CD4-positive, alpha-beta T cell treated with Interleukin-17A for 1 hour (primary cell): ENCODE measurements at places on chromosomes 3 and 15.

DNA sequence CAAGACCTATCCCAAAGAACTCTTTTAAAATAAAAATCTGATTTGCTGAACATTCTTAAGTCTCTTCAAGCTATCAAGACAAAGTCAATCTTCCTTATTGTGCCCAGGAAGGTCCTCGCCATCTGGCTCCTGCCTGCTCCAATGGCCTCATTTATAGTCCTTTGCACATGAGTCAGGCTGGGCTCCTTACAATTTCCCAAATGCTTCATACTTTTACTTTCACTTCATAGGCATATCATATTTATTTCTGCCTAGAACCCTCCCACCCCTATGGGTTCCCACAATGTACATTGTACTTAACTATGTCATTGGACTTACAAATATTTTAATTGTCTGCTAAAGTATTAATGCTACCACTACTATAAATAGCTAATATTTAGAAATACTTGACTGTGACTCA lies 9.1 kb downstream of the THRB start:
- DNase-seq = no peak

GRCh38 chr3:122984007-122984406 lies 43.6 kb downstream of the SEMA5B start:
- no peak for DNase-seq

DNA sequence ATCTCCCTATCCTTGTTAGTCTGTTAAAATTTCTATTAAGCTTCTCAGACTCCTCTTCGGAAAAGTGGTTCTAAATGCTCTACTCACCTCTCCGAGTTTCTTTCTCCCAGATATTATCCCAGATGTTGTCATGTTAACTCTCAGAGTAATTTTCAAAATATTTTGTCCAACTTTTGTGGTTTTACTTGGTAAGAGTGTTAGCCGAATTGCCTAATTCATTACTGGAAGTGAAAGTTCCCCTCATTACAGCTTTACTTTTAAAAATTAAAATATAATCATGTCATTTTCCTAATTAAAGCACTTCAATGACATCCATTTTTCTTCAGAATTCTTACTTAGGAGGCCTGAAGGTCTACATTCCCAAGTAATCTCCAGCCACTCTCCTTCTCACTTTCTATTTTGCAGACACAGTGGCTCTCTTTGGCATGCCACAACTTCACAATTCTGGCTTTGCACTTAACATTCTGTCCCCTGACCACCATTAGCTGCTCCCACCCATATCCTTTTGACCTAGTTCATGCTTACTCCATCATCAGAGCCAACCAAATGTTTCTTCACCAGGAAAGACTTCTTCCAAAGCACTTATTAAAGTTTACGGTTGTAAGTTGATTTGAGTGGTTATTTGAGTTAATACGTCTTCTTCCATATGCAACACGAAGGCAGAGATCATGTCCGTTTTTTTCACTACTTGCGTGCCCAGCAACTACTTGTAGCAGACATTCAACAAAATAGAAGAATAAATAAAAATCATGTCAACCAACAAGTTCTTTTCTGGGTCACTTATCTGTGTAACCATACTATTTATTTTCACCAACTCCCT lies 10.2 kb upstream of the TIPARP start:
- no peak for DNase-seq

DNA sequence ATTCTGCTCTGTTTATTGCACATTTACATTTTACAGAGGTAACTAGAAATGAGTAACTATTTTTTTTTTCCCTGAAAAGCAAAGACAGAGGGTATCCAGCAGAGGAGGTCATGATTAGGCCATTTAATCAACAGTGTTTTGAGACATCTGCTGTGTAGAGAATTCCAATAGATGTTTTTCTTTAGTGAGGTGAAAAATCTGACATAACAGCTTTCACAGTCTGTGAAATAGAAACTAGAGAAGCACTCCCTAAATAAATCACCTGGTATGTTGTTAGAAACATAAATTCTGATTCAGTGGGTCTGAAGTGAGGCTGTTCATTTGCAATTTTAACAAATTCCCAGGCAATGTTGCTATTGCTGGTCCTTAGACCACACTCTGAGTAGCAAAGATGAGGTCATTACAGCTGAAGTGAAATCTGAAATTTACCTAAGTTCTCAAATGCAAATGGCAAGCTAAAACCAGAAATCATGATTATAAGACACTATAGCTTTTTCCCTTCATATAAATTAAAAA lies 329.2 kb upstream of the LRRC3B start:
- DNase-seq = no peak

DNA sequence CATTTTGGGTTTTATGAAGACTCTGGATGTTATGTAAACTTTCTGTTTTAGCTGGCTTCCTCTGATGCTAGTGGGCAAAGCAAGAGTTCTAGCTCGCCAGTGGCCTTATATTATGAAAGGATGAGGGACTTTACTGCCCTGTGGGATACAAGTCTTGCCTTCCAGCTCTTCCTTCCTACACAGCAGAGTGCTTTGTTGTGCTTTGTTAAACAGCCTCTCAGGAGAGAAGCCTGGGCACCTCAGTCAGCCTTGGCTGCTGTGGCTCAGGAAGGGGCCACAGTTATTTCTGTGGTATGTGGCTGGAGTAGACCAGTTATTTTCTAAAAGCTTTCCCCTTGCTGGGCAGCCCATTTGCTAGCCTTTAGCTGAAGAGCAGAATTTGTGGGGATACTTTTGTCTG lies 69.5 kb upstream of the SUCLG2 start:
- DNase-seq = no peak

GRCh38 chr15:31974154-31974794 lies 56.0 kb upstream of the CHRNA7 start:
- no peak for DNase-seq

- DNase-seq = no peak
Measured at GRCh38 chr15:47661661-47662180, 55.6 kb upstream of the SEMA6D start.

- DNase-seq = no peak
Measured at GRCh38 chr15:33425142-33425541, 114.4 kb downstream of the RYR3 start.

GRCh38 chr3:179832333-179832854 lies 179.6 kb downstream of the USP13 start:
- DNase-seq = no peak

DNA sequence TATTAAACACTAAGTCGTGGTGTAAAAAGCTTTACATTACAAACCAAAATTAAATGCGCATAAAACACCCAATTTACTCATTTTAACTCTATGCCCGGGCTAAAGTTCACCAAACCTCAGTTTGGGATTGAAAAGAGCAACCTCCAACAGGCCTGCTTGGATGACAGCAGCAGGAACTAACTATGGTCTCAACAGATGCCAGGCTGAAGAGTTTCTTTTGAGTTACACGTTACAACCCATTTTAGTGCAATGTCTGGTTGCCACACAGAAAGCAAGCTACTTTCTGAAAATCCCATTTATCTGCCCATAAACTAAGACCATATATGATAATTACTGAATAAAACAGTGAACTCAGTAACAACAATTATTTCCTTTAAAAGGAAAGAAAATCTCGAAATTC lies 2.2 kb downstream of the SATB1 start:
- DNase-seq = no peak

- no peak for DNase-seq
Measured at GRCh38 chr3:17333446-17333845, 409.0 kb downstream of the TBC1D5 start.

DNA sequence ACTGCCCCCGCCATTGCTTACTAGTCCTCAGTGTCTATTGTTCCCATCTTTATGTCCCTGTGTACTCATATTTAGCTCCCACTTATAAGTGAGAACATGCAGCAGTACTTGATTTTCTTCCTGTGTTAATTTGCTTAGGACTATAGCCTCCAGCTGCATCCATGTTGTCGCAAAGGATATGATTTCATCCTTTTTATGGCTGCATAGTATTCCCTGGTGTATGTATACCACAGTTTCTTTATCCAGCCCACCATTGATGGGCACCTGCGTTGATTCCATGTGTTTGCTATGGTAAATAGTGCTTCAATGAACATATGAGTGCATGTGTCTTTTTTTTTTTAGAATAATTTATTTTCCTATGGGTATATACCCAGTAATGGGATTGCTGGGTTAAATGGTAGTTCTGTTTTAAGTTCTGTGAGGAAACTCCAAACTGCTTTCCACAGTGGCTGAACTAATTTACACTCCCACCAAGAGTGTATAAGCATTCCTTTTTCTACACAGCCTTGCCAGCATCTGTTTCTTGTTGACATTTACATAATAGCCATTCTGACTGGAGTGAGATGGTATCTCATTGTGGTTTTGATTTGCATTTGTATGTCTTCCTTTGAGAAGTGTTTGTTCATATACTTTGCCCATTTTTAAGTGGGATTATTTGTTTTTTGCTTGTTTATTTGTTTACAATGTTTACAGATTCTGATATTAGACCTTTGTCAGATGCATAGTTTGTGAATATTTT lies 53.7 kb downstream of the GALK2 start:
- no peak for DNase-seq

DNA sequence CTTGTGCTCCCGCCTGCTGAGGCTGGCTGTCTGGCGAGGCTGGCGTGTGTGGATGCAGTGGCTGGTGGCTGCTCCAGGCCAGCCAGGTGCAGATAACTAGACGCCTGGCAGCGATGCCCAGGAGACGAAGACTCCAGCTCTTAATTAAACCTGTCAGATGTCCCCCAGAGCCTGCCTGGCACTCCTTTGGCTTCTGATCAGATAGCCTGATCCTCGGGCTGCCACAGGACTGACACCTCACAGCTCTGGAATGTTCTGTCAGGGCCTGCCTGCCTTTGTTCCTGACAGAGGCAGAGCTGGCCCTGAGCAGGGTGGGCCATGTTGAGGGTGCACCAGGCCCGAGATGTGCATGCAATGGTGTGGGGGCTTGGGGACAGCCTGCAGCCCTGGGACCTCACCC lies 36.5 kb downstream of the PLXNA1 start:
- no peak for DNase-seq
